ENCODE measurements at places on chromosomes 7 and 10.

DNA sequence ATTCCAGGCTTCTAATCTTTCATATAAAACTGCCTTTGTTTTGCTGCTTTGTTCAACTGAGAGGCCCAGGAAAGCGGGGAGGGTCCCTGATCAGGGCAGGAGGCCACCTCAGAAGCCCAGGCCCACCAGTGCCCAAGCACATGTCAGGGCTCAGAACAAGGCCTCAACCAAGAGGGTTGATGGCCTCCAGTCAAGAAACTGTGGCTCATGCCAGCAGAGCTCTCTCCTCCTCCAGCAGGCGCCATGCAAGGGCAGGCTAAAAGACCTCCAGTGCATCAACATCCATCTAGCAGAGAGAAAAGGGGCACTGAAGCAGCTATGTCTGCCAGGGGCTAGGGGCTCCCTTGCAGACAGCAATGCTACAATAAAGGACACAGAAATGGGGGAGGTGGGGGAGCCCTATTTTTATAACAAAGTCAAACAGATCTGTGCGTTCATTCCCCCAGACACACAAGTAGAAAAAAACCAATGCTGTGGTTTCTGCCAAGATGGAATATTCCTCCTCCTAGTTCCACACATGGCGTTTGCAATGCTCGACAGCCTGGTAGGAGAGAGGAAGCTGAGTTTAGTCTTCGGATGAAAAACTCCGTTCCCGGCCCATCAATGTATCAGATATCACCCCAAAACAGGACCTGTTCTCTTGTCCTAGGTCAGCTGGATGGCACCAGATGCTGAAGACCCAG lies 34.0 kb downstream of the PSAP start:
- no peak for DNase-seq

DNA sequence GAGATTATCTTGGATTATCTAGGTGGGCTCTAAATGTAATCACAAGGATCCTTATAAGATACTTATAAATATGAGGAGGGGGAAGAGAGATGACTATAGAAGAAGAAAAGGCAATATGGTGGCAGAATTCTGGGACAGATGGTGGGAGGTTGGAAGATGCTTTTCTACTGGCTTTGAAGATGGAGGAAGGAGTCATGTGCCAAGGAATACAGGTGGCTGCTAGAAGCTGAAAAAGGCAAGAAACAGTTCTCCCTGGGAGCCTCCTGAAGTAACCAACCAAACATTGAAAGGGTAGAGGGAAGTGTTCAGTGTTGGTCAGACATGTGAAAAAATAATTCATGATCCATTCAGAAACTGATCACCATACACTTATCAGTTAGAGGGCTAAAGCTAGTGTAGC lies 213.3 kb downstream of the WDR11 start:
- DNase-seq: no peak

DNA sequence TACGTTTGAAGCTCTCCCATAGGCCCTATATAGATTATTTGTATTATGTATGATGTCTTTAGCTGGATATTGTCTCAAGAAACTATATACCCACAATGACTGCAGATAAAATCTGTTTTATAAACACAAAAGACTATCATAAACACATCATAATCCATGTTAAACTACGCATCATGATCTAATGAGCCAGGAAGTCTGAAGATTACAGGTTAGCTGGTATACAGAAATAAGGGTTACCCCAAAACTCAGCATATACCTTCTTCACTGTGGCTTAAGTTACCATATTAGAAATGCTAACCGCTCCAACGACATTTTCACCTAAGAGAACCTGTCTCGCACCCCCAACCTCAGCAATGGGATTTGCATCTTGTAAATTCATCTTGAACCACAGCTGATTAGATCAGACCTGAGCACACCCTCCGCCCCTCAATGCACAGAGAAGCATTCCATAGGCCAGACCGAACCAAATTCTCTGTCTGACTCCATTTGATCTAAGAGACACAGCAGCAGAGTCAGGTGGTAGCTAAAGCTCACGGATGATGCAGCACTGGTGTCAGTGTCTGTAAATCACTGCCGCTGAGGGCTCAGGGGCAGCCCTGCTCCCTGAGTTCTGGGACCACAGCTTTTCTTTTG lies 124.9 kb downstream of the NPY start:
- no peak for DNase-seq

DNA sequence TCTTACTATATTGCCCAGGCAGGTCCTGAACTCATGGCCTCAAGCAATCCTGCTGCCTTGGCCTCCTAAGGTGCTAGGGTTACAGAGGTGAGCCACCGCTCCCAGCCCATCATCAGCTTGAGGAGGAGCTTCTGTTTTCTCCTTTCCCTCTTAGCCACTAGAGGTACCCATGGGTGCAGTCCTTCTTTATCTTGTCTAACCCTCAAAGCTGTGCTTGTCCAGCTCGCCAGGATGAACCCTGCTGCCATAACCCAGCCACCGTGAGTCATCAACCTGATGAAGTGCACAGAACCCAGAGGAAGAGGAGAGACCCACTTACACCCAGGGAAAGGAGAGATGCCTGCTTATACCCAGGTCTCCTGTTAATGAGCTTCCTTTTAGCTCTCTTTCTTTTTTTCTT lies 133.4 kb downstream of the CUL2 start:
- DNase-seq: no peak

GRCh38 chr7:16347827-16348192 lies 73.5 kb downstream of the CRPPA start:
- DNase-seq: no peak

- no peak for DNase-seq
Observed at GRCh38 chr10:90451283-90451682, 406.6 kb downstream of the HTR7 start.

- DNase-seq: peak; percentile 44
Observed at GRCh38 chr10:51340845-51341610, 266.7 kb downstream of the PRKG1 start.

GRCh38 chr10:22443175-22443901 lies 98.0 kb downstream of the SPAG6 start:
- no peak for DNase-seq

GRCh38 chr7:32957326-32958045 lies at the start of gene FKBP9:
Gene FKBP9 (plus strand): TSS chr7:32957440. CDS start chr7:32957574, 134 bp downstream.
- peak; percentile 12 for DNase-seq

GRCh38 chr7:22667562-22668239 lies 59.3 kb upstream of the IL6 start:
- no peak for DNase-seq

DNA sequence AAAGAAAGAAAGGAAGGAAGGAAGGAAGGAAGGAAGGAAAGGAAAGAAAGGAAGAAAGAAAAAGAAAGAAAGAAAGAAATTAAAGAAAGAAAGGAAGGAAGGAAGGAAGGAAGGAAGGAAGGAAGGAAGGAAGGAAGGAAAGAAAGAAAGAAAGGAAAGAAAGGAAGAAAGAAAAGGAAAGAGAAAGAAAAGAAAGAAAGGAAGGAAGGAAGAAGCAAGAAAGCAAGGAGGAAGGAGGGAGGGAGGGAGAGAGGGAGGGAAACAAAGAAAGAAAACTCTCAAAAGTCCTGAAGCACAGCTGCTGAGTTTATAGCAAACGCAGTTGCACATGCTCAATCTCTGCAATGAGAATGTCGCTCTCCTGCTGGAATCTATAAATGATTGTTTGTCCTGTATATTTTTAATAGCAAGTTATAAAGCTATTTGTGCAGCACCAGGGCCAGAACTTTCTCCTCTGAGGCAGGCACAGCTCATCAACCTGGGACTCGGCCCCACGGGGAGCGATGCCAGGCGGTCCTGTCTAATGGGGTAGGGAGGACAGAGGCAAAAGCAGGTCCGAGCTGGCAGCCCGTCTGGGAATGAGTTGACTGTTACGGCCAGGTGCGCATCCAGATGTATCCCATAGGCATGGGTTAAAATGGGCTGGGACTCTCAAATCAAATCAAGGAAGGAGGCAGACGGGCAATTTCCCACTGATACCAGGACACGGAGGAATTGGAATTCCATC lies 118.0 kb upstream of the PFKP start:
- DNase-seq: no peak

GRCh38 chr10:865257-865656 lies 66.2 kb downstream of the LARP4B start:
- no peak for DNase-seq

GRCh38 chr10:63137306-63137705 lies 4.2 kb downstream of the NRBF2 start:
- no peak for DNase-seq

GRCh38 chr10:53852450-53853175 lies 948.4 kb downstream of the PCDH15 start:
- DNase-seq: no peak
